ENCODE measurements at places on chromosomes 13 and 19.

DNA sequence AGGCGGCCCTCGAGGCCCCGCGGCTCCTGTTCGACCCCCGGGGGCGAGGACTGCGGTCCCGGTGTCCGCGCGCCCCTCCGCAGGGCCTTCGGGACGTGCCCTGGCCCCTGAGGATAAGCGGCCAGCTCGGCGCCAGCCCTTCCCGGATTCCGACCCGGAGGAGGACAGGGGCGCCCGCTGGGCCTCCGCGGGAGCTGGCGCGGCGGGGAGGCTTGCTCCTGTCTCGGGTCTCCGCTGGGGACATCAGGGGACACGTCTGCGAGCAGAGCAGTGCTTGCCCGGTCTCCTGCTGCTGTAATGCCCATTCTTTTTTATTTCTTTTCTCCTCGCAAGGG is 829 bp downstream of the B3GLCT start:
- DNase-seq, result peak; percentile 67

DNA sequence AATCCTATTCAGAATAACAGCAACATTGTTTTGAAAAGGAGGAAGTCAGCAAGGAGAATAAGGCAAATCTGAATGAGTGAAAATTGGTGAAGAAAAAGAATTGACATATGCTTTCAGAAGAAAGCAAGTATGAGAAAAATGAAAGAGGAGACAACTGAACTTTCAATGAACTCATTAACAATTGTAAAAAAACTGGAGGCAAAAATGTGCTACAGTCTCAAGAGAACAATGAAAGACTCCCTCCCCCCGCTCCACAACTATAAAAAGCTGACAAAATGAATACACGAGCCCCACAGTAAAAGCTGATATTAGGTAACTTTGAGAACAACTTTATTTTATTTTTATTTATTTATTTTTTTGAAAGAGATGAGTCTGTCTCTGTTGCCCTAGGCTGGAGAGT is 373.1 kb downstream of the DIAPH3 start:
- DNase-seq, result no peak

GRCh38 chr13:74755065-74755464 is 620.9 kb upstream of the KLF12 start:
- DNase-seq, result no peak

DNA sequence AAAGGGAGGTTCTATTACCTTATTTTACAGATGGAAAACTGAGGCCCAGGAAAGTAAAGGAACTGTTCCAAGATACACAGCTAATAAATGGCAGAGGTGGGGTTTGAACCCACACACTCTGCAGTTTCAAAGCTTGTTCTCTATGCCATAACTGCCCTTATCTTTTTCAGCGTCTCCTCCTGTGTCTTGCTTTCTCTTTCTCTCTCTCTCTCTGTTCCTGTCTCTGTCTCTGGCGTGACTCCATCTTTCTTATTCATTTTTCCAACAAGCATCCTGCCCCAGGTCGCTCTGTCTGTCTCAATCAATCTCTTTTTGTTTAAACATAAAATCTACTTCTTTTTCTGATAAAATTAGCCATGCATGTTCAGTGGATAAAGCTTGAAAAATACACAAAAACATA is 3.2 kb upstream of the IFNL4 start:
- no peak for DNase-seq

Data from glutamatergic neuron (in vitro differentiated cells).